ENCODE measurements at places on chromosomes 7 and 10.

DNA sequence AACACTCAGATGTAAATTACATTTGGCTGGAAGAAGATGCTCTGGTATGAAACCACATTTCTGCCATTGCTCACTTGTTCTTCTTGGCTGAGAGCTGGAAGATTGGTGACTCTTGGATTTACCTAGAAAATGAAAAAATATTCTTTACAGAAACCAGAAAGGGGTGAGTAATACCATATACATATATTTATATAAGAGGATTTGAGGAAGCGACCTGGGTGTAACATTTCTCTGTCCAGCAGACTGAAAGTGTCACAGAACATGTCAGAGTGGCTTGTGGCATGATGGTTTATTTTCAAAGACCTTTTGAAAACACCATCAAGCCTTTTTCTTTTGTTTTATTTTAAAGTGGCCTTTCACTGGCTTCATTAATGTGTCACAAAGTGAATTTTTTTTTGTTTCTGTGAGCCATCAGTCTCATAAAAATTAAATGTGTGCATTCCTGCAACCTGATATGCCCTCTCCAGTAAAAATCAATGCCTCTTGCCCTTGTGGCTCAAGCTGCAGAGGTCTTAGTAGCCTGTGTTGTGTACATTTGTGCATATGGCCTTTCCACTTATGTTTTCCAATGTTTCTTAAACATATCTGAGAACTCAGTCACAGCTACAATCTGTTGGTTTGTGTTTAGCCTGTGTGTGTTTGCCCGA, 23.5 kb downstream of the CREB5 start:
- no peak for DNase-seq

- no peak for DNase-seq
These were observed 13.1 kb upstream of the SGMS1 start for GRCh38 chr10:50636618-50637579.

DNA sequence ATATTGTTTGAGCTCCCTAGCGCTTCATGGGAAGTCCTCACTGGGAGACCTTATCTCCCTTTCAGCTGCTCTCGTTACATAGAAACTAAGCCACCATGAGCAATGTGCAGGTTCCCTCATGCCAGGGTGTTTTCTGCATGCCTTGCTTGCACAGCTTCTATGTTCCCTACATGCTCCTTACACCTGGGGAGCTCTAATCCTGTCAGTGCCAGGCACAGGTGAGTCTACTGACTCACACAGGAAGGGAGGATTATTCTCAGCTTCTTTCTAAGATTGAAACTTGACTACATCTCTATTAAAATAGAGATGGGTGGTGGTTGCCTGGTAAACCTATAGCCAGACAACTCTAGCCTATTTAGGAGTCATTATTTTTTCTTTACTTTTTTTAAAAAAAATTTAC, 375.7 kb upstream of the CDC14C start:
- DNase-seq = no peak

DNA sequence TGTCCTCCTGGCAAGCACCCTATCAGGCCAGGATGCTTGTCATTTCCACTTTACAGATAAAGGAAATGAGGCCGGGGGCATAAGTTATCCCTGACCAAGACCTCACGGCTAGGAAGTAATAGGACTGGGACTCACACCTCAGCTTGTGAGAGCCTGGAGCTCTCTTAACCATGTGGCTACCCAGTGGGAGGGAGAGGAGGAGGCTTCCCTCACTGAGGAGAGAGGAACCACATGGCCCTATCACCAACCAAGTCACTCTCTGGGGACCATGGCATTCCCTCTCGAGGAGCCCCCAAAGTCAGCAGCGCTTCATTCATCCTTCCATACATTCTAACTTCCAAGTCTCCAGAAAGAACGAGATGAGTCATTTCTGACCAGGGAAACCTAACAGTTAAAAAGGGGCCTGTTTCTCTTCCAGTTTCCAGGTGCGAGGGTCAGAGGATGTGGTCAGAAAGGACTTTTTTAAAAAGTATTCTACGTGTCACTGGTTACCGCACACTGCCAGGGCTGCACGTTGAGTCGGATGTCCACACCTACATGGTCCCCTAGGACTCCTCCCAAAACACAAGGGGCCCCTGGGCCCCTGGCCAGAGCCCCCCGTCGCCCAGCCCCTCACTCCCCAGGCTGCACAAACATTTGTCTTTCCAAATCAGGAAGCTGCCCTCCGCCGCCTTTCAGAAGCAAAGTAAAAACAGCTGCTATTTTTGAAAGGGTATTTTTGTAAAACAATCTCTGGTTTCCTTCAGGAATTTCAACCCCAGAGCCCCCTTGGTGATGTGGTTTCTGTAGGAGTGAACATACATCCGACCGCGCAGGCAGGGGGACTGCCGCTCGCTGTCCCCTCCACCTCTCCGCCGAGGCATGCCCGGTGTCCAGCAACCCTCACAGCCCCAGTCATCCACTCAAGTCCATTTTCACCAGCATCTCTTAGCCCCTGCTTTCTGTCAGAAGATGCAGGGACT, 128.2 kb upstream of the CHST15 start:
- no peak for DNase-seq

DNA sequence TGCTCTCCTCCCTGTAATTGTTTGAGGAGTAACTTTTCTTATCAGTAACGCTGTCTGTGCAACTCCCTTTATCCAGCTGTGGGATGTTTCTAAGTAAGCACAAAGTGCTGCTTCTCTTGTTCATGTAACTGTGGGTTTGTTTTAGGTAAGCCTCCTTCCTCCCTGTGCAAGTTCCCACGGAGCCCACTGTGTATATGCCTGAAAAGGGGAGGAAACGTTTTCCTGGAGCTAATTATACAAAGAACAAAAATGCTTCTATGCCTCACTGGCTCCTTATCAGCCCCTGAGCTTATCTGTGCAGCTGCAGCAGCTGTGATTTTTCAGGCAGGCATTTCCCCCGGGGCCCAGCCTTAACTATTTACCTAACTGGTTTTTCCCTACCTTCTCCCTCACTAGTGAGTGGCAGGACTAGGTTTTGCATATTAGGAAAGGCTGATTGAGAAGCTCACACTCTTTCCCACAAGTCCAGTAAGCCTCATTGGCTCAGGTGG, 593.4 kb upstream of the GHITM start:
- no peak for DNase-seq

DNA sequence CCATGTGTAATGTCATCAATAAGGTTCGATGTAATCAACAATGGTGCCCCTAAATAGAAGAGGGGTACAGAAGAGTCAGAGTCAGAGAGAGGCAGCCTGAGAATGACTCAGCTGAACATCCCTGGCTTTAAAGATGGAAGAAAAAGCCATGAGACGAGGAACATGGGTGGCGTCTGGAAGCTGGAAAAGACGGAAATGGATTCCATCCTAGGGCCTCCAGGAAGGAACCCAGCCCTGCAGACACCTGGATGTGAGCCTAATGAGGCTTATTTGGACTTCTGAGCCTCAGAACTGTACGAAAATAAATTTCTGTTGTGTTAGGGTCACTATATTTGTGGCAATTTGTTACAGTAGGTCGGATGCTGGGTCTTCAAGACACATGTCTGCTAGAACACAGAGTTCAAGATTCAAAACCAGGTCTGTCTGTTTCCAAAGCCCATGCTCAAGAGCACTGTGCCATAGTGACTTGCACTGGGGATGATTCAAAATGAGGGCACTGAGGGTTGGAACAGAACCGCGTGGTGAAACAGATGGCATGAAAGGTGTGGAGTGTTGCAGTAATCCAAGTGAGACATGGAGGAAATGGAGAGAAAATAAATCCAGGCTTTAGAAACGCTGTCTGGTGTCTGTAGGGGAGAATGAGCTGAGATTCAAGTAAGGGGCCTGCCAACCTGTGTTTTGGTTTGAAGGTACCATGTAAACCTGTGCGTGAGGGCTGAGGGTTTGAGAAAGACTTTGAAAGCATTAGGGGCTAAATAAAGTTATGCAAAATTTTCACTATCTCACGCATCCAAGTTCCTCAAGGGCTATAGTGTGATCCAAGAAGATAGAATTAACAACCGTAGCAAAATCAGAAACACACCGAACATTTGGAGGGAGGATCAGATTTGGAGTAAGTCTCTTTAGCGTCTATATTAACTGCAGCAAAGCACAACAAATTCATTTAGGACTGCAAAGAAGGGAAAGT, 849.1 kb upstream of the AUTS2 start:
- DNase-seq = no peak

DNA sequence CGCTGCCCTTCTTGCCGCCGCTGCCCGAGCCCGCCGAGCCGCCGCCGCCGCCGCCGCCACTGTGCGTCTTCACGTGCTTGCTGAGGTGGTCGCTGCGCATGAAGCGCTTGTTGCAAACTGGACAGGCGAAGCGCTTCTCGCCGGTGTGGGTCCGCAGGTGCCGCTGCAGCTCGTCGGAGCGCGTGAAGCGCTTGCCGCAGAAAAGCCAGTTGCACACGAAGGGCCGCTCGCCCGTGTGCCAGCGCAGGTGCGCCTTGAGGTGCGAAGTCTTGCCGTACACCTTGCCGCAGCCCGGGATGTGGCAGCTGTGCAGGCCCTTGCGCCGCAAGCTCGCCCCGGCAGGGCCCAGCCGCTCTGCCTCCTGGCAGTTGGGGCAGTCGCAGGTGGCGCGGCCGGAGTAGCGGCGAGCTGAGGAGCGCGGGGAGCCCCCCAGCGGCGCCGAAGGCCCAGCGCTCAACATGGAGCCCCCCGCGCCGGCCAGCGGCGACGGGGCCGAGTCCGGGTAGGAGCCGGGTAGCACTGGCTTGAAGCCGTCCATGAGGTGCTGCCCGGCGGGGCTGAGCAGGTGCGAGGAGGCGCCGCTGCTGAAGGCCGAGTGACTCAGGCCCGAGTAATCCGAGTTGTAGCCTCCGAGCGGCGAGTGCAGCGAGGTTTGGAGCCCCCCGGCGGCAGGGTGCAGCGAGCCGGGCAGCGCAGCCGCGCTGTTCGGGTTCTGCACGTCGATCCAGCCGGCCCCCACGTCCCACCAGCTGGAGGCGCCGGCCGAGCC, 2.1 kb downstream of the SP8 start:
- peak; percentile 92 for DNase-seq

GRCh38 chr7:151431281-151431767, 8.6 kb downstream of the CRYGN start:
- no peak for DNase-seq

DNA sequence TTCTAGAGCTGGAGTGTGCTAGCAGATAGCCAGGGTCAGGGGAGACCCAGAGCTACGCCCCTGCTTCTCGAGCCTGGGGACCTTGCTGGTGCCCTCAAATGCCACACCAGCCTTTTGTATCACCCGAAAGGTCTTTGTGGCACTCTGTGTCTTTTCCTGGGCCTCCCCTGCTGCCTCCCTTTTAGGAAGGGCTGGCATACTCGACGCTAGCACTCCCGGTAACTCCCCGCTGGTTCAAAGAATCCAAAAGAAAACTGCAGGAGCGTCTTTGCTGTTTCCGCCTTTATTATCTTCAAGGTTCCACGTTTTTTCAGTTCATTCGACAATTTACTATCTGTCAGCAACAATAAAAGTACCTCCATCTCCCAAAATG, 36.3 kb downstream of the CTBP2 start:
- no peak for DNase-seq

GRCh38 chr10:6033954-6034353, 28.2 kb downstream of the IL2RA start:
- no peak for DNase-seq

DNA sequence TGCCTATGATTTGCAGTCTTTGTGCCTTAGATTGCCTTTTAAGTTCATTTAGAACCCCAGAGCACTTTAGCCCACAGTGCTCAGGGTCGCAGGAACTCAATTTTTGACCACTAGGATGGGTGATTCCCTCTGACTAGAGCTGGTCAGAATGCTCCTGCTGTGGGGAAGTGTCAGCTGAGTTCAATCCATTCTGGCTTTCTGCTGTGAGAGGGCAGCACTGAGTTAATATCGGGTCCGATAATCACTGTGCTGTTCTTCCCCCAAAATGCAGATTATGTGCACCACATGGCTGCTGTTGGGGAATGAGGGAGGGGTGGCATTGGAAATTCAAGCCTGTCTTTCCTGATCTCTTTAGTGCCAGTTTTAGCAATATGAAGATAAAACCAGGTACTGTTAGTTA, 886.4 kb downstream of the DNAJB9 start:
- DNase-seq = no peak

DNA sequence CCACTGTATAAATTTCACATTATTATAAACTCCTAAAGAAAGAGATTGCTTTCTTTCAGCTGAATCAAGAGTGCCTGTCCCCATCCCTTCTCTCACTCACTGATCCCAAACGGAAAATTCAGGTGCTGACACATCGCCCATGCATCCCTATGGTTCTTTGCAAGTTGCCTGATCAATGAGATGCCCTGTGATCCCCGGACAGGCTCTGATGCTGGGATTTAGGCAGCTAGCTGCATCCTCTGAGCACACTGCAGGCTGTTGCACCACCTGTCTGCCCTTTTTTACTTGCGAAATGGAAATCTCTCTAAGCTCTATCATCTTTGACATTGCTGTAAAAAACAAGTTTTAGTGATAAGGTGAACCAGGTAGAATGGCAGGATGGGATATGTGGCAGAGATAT, 456.5 kb downstream of the GATA3 start:
- no peak for DNase-seq

- DNase-seq = peak; percentile 58
These were observed 2.5 kb downstream of the TNRC18 start for GRCh38 chr7:5420881-5421713.

- DNase-seq = no peak
These were observed 262.8 kb downstream of the DGKB start for GRCh38 chr7:14639801-14640200.

GRCh38 chr10:15244635-15245197, 76.2 kb upstream of the NMT2 start:
- no peak for DNase-seq

- DNase-seq = no peak
These were observed 346.6 kb downstream of the PTEN start for GRCh38 chr10:88209837-88210561.

- no peak for DNase-seq
These were observed 10.4 kb downstream of the UNC5B start for GRCh38 chr10:71222601-71223346.

DNA sequence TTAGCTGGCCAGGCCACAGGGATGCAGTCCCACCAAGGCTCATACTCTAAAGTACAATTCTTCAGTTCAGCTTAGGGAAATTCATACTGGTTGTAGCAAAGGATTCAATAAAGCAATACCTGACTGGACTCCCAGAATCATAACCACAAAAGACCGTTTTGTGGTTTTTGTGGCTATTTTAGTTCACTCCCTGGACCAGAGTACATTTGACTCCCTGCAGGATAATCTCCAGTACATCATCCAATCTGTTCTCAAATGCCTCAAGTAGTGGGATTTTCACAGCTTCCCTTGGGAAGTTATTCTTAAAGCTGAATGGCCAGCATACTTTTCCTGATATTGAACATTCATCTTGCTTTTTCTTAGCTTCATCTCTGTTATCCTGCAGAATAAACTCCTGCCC, 29.3 kb upstream of the YAE1 start:
- no peak for DNase-seq

GRCh38 chr10:121490871-121491519, 107.2 kb downstream of the FGFR2 start:
- DNase-seq = no peak

GRCh38 chr7:129503725-129504124, 1.4 kb downstream of the SMKR1 start:
- DNase-seq = no peak

GRCh38 chr10:107517811-107518210, 353.3 kb upstream of the SORCS1 start:
- no peak for DNase-seq
